ENCODE measurements at places on chromosomes 7 and 10.

DNA sequence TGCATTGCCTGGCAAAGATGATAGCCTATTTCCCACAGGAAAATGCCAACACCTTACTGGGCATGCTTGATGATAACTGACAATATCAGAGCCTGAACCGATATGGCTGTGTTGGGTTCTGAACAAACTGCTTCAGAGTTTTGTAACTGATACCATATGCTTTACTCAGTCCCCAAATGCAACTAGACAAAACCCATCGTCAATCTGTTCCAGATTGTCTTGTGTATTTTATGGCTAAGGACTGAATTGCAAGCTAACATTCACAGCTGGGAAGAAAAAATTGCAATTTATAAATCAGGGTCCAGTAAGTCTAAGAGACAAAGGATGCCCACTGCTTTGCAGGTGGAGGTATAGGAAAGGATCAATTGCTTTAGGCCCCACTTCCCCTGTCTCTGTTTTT lies 116.8 kb upstream of the WNT16 start:
- DNase-seq = no peak

DNA sequence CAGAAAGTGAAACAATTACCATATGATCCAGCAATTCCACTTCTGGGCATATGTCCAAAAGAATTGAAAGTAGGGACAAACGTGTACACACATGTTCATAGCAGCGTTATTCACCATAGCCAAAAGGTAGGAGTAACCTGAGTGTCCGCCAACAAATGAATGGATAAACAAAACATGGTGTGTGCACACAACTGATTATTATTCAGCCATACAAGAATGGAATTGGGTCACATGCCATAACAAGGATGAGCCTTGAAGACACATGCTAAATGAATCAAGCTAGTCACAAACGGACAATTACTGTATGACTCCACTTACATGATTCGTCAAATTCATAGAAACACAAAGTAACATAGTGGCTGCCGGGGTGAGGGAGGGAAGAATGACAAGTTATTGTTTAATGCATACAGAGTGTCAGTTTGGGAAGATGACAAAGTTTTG lies 4.1 kb upstream of the OIT3 start:
- DNase-seq = no peak

DNA sequence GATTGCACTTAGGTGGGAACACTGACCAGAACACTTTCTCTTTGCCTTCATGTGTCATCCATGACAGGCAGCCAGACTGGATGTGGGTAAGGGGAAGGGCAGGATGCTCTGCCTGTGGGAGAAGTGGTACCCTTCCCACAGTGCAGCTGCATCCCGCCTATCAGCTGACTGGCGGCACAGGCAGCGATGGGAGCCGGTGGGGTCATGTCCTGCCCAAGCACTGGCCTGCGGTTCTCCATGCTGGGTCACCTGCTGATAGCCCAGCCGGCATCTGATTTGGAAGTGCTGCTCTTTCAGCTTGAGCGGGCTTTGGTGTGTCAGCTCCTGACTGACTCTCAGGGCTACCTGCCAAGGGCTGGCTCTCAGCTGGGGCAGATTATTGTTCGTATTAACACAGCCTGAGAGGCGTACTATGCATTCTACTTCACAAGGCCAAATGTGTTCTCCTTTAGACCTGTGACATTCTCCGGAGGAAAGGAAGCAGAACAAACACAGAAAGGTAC lies 105.2 kb upstream of the PDLIM1 start:
- no peak for DNase-seq

DNA sequence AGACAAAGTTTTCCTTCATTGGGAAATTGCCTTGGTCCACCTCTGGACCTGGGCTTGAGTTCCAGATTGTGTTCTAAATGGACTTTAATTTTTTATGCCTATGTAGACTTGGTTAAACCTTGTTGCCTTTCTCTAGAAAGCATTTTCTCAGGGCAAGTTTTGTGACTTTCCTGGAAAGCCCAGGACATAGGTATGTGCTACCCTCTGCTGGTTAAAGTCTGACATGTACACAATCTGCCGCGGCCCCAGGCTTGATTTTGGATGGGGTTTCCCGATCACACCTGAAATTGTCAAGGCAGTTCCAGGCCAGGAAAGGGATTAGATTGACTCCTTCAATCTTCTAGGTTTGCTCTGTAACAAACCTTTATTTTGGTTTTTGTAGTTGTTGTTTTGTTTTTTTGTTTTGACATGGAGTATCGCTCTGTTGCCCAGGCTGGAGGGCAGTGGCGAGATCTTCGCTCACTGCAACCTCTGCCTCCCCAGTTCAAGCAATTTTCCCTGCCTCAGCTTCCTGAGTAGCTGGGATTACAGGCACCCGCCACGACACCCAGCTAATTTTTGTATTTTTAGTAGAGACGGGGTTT lies 14.1 kb upstream of the AKR1B10 start:
- no peak for DNase-seq

GRCh38 chr7:40059057-40059456 lies 75.4 kb downstream of the MPLKIP start:
- no peak for DNase-seq

- DNase-seq = no peak
Measured at GRCh38 chr7:92436612-92437445, 10.5 kb upstream of the GATAD1 start.
